ENCODE measurements at places on chromosomes 3 and 15.

- DNase-seq: no peak
These were observed 18.0 kb upstream of the HTR3E start for GRCh38 chr3:184078851-184079250.

DNA sequence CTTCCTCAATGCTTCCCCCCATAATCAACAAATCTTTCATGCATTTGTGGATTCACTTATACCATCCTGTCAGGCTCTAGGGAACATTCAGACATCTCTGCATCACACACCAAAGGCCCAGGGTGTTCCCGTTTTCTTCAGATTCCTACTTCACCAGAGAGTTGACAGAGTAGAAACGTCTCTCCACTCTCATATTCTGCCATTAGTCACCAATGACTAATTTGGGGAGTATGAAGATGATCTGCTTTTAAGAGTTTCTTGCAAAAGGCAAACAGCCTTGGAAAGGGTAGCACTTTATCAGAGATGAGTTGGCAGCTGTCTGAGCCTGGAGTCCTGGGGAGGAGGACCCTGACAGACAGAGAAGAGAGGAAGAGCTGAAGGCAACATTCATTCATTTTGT lies 55.8 kb upstream of the DGKG start:
- DNase-seq: no peak

- DNase-seq: no peak
These were observed 296.2 kb downstream of the CHL1 start for GRCh38 chr3:492586-493316.

DNA sequence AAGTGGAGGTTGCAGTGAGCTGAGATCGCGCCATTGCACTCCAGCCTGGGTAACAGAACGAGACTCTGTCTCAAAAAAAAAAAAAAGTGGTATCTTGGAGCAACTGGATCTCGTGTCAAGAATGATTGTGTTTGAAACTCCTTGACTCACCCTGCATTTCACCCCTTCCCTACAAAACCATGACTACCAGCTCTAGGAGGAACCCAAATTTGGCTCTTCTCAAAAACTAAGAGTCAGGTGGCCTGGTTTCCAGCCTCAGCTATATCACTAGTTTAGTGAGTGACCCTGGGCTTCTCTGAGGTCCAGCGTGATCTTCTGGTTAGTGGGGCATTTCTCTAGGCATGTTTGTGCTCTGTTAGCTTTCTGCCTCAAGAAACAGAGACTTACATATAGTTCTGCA lies 222.1 kb downstream of the FAM43A start:
- DNase-seq: no peak

DNA sequence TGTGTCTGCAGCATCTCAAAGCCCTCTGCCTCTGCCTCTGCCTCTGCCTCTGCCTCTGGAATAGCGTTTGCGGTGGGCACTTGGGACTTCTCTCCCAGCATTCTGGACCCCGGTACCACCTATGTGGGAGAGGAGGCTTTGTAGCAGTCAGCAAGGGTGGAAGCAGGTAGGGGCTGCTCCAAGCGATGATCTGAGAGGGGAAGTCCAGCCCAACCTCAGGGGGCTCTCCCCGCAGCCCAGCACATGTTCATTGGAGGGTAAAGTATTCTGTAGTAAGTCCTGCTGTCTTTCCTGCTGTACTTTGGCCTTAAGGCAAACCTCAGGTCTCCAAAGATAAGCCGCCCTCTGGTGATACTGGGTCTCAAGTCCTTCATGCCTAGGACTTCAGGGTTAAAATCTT lies 68.6 kb downstream of the FAM174B start:
- DNase-seq: no peak

DNA sequence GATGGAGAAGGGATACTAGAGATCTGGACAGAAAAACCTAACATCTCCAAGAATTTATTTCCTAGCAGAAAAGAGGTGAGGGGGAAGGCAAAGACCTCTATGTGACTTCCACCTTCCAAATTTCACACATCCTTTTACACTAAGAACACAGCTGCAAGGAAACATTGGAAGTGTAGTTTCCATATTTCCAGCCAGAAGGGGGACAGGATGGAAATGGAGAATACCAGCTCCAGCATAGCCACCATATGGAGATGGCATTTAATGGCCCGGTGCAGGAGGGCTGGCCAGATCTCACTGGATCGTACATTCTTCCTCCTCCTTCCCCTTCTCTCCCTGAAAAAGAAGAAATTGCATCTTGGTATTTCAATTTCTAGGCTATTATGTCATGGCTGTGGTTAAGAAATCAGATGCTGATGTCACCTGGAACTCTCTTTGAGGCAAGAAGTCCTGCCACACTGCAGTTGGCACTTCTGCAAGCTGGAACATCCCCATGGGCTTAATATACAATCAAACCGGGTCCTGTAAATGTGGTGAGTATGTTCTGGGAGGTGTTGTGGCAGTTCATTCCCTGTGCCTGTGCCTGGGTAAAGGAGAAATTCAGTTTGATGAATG lies 36.9 kb upstream of the TF start:
- DNase-seq: no peak

GRCh38 chr3:77303955-77304699 lies 264.2 kb downstream of the ROBO2 start:
- DNase-seq: no peak

DNA sequence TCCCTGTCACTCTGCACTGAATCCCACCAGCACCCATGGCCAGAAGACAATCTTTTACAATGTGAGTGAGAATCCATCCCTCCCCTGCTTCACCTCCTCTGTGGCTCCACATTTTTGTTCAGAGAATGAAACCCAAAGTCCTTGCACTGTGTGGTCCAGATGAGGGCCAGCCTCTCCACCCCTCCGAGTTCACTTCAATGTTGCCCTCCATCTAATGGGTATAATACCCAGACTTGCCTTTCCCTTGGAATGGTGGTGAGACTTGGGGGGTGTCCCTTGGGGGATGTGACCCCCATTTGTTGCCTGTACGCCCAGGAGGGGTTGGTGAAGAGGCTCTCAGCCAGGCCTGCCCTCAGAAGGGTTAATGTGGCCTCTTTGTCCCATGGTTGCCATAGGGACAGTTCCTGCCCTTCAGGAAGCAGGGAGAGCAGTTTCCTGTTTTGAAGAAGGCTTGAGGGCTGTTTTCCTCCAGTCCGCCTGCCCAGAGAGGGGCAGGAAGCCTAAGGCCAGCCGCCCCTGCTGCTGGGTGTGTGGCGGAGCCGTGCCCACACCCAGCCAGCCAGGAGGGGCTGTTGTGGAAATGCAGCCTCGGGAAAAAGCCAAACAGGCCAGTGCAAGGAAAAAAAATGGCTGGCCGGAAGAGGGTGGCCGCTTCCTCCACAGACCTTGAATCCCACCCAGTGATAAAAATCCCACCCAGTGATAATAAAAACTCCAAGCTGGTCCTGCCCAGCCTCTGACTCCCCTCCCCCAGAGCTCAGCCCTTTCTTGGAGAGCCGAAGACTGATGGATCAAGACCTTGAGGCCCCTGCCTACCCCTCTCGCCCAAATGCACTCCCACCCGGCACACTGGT lies 14.6 kb upstream of the FGD5 start:
- no peak for DNase-seq

DNA sequence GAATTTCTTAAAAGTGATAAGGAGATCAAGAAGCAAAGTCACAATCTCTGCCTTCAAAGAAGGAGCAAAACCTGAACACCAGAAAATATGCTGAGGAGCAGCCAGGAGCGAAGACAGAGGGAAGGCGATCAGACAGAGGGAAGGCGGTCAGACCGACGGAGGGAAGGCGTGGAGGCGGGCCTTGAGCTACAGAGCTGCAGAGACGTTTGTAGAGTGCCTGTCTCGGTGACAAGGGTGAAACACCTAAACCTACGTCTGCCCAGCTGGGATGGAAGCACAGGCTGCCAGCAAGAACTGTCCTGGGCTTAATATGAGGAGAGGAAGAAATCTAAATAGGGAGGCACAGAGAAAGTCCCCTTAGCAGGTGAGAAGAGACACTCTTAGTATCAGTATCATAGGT lies 476.0 kb downstream of the OCA2 start:
- no peak for DNase-seq

DNA sequence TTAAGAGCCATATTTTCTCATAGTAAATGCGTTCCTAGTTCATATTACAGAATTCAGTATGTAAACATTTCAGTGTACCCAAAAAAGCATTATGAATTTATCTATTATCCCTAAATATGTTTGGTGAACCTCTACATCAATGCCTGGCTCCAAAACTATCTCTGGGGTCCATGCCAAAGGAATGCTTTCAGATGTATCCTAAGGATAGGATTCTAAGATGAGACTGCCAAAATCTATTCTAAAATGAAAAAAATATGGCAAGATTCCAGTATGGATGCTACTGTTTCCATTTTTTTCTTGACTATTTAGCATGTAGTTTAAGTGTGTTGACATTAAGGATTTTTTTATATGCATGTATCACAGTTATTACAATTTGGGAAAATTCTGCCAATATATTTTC lies 18.8 kb downstream of the EIF5A2 start:
- DNase-seq: no peak

DNA sequence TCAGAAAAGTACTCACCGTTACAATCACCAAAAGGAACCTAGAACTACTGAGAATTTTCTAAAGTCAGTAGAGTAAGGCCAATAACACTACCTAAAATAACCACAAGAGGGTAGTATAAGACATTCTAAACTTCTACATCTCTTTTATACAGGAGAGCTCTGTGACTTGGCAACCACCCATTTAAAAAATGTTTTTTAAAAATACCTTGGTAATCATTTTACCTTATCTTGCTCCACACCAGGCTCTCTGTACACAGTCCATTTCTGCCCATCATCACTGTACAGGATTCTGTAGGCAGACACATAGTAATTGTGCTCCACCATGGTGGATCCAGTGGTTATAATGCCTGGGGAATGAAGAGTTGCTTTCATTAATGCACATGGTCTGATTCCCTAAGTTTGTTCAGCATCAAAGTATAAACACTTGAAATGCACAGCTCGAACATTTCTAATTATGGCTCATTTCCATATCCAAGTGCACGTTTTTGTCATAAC lies 54.5 kb downstream of the ST3GAL6 start:
- peak; percentile 27 for DNase-seq

Data from NCI-H2081 treated with DMSO at 0.1 percent for 48 hours (cell line).